ENCODE measurements at places on chromosomes 4 and X. TPM values are rescaled to one million over a fixed set of nuclear protein-coding genes. Genes with fewer than 3 reads are reported as not detected.

Gene GLRA2
- not detected for total RNA-seq

GRCh38 chrX:136896121-136896914 is 15.8 kb upstream of the RBMX start:
- DNase-seq: no peak

Gene LONRF3
- 9.5 TPM for total RNA-seq

DNA sequence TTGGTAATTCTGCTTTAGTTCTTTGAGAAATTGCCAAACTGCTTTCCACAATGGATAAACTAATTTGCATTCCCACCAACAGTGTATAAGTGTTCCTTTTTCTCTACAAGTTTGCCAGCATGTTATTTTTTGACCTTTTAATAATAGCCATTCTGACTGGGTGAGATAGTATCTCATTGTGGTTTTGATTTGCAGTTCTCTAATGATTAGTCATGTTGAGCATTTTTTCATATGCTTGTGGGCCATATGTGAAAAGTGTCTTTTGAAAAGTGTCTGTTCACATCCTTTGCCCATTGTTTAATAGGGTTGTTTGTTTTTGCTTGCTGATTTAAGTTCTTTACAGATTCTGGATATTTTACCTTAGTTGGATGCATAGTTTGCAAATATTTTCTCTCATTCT is 25.9 kb downstream of the ENPEP start:
- no peak for DNase-seq

Gene RGN
- 5.8 TPM for total RNA-seq

DNA sequence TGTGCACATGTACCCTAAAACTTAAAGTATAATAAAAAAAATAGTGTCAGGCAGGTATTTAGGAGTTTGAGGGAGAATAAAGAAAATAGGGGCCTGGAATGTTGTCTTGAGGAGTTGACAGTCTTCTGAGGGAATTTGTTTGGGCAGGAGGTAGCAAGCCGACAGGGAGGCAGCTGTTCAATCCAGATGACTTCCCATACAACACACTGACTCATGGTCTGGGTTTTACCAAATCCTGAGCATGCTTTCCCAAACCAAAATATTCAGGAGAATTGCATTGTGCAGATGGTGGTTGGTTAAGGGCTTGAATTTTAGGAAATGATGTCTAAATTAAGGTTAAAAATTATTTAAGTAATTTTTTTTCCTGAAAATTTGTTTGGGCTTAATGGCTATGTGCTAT is 430.0 kb downstream of the INPP4B start:
- DNase-seq: no peak

DNA sequence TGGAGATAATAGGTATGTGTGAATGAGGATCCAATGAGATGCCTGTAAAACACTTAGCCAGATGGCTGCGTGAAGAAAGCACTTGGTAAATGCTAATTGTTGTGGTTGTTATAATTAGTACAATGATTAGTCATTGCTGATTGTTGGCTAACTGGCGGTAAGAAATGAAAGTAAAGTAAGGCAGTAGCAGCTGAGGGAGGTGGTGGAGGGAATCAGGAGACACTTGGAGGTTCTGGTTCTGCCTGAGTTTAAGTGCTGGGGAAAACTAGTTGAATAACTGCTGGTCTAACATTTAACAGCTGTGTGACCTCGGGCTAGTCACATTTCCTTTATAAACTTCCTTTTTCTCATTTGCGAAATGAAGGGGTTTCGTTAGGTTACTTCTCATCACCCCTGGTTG is 30.9 kb downstream of the CD38 start:
- no peak for DNase-seq

DNA sequence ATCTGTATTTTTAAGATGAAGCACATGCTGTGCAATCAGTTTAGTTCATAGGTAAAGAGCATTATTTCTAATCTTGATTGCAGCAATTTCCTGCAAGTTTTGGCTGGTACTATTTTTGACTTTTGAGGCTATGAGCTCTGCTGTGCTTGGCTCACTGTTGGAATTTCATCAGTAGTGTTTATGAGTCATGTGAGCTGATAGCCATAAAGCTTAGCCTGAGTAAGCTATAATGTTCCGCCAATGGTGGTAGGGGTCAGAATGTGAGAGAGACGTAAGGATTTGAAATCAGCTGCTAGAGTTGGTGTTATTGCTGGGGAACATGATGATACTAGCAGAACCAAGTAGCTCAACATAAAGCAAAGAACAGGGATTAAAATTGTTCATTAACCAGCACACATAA is 590.9 kb upstream of the GNPDA2 start:
- peak; percentile 7 for DNase-seq

DNA sequence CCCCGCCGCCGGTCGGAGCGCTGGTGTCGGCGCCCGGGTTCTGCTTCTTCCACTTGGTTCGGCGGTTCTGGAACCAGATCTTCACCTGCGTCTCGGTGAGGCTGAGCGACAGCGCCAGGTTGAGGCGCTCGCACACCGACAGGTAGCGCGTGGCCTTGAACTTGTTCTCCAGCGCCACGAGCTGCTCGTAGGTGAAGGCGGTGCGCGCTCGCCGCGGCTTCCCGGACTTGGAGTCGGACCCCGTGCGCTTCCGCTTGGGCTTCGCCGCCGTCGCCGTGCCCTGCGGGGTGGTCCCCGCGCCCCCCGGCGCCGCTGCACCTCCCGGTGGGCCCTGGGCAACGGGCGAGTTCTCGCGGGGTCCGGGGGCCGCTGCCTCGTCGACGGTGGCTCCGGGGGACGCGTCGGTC is 3.1 kb downstream of the NKX1-1 start:
- no peak for DNase-seq

- DNase-seq: no peak
Observed at GRCh38 chr4:106615961-106616360, 247.4 kb upstream of the GIMD1 start.

DNA sequence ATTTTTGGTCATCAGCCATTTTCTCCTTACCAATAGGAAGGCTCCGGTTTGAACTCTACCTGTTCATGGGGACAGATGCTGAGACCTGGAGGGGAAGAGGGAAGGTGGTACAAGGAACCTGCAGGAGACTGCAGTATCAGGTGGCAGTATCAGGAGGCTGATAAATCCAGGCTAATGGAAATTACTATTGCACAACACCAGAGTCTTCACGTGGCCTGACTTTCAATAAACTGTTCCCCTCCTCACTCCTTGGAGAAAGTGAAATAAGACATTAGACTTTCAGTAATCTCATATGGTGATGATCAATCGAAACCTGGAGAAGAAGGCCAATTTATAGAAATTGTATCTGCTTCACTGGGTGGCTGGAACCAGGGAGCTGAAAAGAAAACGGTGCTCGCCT is 46.2 kb upstream of the BCOR start:
- DNase-seq: no peak

- peak; percentile 90 for DNase-seq
Observed at GRCh38 chr4:41267997-41268396, 11.3 kb downstream of the UCHL1 start.

GRCh38 chr4:5237086-5237660 is 185.9 kb downstream of the STK32B start:
- no peak for DNase-seq

Gene PYURF
- total RNA-seq: 73.1 TPM

DNA sequence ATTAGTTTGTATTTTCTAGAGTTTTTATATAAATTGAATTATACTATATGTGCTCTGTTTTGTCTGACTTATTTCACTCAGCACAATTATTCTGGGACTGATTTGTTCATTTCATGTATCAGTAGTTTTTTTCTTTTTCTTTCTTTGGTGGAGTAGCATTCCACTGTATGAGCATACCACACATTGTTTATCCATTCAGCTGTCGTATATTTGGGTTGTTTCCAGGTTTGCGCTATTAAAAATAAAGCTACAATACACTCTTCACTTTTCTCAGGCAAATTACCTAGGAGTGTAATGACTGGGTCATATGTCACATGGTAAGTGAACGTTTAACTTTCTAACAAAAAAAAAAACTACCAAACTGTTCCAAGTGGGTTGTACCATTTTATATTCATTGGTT is 9.6 kb upstream of the OTUD4 start:
- no peak for DNase-seq

DNA sequence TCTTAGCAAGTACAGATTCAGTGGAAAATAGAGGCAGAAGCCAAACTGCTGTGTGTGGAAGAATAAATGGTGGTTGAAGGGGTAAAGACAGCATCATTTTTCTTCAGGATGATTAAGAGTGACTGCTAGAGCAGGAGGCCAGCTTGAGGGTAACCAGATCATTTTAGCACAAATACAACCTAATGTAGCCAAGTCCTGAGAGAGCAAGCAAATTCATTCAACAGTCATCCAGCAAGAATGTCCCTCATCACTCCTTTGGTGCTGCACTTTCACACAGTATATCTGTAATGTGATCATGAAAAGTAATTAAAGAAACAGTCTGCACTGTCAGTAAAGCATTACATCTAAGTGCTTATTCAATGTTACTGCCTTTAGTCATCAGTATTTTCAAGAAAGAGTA is 44.8 kb downstream of the NPFFR2 start:
- DNase-seq: no peak

Data from tongue (tissue), 3 donors.